ENCODE measurements at places on chromosomes 12 and 14.

GRCh38 chr14:95232894-95233584, 75.7 kb upstream of the DICER1 start:
- DNase-seq, result no peak

DNA sequence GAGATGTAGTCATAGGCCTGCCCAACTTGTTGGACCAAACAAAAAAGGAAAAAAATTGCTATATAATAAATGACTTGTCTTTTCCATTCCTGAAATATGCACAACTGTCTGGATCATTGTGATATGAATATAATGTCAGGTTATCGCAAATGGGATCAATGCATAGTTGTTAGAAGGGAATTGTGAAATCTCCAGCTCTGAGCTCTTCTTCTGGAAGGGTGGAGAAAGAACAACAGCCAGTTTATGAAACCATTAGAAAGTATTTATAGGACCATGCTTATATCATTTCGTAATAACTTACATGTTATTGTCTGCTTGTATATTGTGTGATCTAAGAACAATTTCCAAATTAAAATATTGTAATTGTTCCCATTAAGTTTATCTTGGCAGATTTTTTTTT, 35.7 kb upstream of the HIF1A start:
- DNase-seq, result no peak

DNA sequence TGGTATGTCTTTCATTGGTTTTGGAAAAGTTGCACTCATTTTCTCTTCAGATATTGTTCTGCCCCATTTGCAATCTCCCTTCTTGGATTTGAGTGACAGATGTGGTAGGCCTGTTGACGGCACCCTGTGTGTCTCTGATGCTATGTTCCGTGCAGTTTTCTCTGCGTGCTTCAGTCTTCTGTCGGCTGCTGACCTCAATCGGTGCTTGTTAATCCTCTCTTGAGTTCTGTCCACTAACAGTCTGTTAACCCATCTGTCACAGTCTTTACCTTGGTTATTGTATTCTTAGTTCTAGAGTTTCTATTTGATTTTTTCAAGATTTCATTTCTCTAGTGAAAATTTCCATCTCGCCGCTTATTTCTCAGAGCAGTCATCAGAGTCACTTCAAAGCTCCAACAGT, 20.7 kb upstream of the PLD4 start:
- no peak for DNase-seq

GRCh38 chr12:115960868-115961802, 316.4 kb downstream of the MED13L start:
- DNase-seq, result no peak

GRCh38 chr12:51244269-51244668, 5.6 kb downstream of the DAZAP2 start:
- no peak for DNase-seq

GRCh38 chr14:79831195-79831892, 380.0 kb downstream of the DIO2 start:
- DNase-seq, result no peak

GRCh38 chr12:70290116-70290515, 46.9 kb downstream of the CNOT2 start:
- no peak for DNase-seq

GRCh38 chr12:116040402-116040801, 237.1 kb downstream of the MED13L start:
- DNase-seq, result no peak

GRCh38 chr14:104821229-104821945, 20.5 kb downstream of the ZBTB42 start:
- DNase-seq, result no peak

GRCh38 chr12:75959506-75959905, 72.1 kb downstream of the PHLDA1 start:
- no peak for DNase-seq

DNA sequence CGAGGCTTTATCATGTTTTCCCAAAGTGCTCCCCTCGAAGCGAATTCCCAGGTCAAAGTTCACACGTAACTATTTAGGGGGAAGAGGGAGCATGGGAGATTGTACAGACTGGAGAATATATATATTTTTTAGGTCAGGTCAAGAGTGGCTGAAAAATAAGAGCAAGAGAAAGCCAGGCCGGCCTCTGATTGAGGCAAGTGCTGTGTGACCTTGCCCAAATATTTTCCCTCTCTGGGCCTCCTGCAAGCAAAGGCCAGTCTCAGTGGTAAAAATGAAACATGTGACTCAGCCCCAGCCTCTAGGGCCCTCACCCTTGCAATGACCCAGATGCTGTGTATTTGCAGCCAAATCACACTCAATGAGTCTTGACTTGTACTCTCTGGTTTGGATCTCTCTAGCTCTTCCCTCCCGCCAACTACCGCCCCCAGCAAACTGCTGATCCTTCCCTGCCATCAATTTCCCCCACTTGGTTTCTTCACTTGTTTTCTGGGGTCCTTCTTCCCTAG, 34.1 kb downstream of the SMUG1 start:
- DNase-seq, result no peak

GRCh38 chr12:31526158-31526546, 64.8 kb downstream of the DENND5B start:
- DNase-seq, result no peak

- DNase-seq, result no peak
These were observed 86.6 kb downstream of the MIA2 start for GRCh38 chr14:39320318-39320717.

DNA sequence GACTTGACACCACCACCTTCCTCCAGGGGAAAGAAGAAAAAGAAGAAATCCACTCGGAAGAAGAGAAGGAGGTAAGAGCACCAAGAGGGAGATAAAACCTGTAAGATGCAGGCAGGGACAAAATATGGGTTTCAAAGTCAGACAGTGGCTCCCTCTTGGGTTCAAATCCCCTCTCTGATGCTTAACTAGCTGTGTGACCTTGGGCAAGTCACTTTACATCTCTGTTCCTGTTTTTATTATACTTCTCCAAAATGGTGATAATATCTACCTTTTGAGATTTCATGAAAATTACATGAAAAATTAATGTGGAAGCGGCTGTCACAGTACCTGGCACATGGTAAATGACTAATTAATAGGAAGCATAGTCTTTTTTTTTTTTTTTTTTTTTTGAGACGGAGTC, 64.4 kb upstream of the HSPB8 start:
- DNase-seq, result no peak

DNA sequence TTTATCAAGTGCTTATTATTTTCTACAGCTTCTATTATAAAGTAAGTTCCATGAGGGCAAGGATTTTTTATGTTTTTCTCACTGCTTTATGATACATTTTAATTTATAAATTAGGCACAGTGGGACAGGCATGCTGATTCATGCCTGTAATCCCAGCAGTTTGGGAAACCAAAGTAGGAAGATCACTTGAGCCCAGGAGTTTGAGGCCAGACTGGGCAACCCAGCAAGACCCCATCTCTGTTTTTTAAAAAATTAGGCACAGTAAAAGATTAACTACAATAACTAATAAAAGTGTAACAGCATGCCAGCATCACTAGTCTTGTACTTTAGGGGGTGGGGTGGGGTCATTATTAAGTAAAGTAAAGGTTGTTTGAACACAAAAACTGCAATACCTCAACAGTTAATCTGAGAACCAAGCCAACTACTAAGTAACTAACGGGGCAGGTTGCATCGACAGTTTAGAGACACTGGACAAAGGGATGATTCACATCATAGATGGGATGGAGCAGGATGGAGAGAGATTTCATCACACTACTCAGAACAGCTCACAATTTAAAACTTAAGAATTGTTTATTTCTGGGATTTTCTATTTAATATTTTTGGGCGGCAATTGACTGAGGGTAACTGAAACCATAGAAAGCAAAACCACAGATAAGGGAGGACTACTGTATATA, 119.5 kb downstream of the PLEKHA5 start:
- no peak for DNase-seq

GRCh38 chr14:83746336-83746735, 1783.6 kb upstream of the FLRT2 start:
- DNase-seq, result no peak

DNA sequence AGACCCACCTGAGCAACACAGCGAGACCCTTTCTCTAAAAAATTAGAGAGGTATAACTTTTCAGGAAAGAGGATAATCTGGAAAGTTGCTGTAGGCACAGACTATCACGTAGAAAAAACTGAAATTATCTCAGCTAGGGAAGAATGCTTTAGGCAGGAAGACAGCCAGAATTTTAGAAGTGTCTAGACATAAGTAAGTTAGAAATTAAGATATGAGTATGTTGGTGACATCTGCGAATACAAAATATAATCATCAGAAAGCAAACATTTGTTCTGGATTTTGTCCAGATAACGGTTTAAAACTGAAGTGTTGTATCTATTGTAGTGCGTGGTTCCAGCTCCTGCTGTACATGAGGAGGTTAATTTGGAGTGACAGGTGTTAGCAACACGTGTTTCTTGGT, 123.2 kb downstream of the FBXL14 start:
- no peak for DNase-seq

DNA sequence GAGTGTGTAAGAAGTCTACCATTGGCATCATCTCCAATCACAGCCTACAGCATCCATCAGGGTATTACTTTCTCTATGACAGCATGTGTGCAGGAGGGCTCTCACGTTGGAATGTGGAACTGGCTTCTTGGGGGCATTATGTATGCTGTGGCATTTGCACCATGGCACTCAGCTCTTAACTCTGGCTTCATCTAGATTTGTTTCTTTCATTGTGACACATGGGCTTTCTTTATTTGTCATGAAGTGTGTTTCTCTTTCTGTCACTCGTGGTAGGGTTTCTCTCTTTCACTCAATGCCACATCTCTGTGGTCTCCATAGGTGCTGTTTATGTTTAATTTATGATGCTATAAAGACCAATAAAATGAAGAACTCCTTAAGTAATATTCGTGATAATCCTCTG, 191.2 kb upstream of the GARIN2 start:
- no peak for DNase-seq

DNA sequence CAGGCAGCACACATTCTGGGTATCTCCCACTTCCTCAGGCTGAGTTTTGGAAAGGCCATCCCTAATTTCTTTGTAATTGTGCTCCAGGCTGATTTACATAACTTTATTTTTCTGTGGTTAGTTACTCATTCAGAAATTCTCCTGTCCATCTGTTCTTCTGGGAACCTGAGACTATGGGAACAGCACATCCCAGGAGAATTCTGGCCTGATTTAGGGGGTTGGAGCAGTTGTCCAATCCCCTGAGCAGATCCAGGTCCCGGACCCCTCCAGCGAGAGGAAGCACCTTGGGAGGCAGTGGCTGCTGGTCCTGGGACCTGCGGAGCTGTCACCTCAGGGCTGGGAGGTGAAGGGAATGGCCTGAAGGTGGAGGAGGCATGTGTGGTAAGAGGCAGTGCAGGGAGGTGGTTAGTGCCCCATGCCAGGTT, 40.4 kb downstream of the TSPAN9 start:
- no peak for DNase-seq

- peak; percentile 40 for DNase-seq
These were observed 5.8 kb downstream of the WSB2 start for GRCh38 chr12:118055144-118055557.

DNA sequence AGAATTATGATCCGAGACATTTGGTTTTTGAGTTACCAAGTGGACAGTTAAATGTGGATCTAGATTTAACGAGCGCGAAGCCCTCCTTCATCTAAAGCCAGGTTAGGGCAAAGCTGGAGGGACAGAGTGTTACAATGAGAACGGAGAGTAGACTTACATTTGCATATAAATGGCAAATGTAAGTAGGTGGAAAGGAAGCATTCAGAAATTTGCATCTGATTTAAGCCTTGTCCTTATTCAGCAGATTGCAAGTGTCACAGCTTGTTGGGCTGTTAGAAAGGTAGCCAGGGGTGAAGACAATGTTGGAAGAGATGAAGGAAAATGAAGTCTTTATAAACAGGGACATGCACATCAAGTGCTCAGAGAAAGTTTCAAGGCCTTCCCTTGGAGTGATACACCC, 806.2 kb downstream of the GALC start:
- no peak for DNase-seq

- no peak for DNase-seq
These were observed 38.1 kb upstream of the LRTM2 start for GRCh38 chr12:1782215-1782614.

DNA sequence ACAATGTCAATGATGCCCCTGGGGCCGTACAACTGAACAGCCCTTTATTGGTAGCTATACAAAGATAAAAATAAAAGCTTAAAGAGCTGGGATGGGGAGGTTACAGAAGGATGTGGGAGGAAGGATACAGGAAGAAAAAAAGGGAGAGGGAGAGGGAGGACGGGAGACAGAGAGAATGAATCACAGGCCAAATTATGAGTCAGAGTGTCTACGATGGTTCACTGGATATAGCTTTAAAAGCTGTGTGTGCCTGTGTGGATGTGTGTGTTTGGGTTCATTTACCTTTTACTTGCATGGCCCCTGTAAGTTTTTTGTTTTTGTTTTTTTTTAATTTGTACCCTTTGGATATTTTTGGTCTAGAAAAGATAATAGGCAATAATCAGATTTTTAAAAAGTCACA, 111.9 kb downstream of the CCDC60 start:
- DNase-seq, result no peak

GRCh38 chr12:2944401-2945047, 14.7 kb upstream of the TEAD4 start:
- peak; percentile 40 for DNase-seq
